ENCODE measurements at places on chromosomes 2 and 18. TPM values are rescaled to one million over a fixed set of nuclear protein-coding genes. Genes with fewer than 3 reads are reported as not detected.

DGKD gene
- total RNA-seq, result 62.5 TPM

FBXO36 gene
- total RNA-seq, result 12.7 TPM

CFAP221 gene
- total RNA-seq, result 25.4 TPM

STAT4 gene
- total RNA-seq, result 16.1 TPM

ALK gene
- total RNA-seq, result 21.0 TPM
